Neural cell (in vitro differentiated cells): ENCODE measurements at places on chromosomes 2 and 18. TPM values are rescaled to one million over a fixed set of nuclear protein-coding genes. Genes with fewer than 3 reads are reported as not detected.

PLGLB1 gene
- 15.9 and 20.2 TPM in 2 replicates for polyA plus RNA-seq

MEX3C gene
- polyA plus RNA-seq: 55.7 and 58.6 TPM in 2 replicates

GRP gene
- not detected in 2 replicates for polyA plus RNA-seq

UGT1A9 gene
- not detected in 2 replicates for polyA plus RNA-seq

ABCB11 gene
- polyA plus RNA-seq: not detected in 2 replicates

LRRTM4 gene
- 37.1 and 37.3 TPM in 2 replicates for polyA plus RNA-seq

TWSG1 gene
- polyA plus RNA-seq: 11.5 and 14.0 TPM in 2 replicates

IL1R1 gene
- 0.40 TPM in 1 of 2 replicates, not detected in the other for polyA plus RNA-seq

VSNL1 gene
- polyA plus RNA-seq: 64.1 and 69.7 TPM in 2 replicates
